ENCODE measurements at places on chromosomes 3 and 15.
A peak's percentile ranks its signal among the peaks of the same experiment; 100 is the strongest.

DNA sequence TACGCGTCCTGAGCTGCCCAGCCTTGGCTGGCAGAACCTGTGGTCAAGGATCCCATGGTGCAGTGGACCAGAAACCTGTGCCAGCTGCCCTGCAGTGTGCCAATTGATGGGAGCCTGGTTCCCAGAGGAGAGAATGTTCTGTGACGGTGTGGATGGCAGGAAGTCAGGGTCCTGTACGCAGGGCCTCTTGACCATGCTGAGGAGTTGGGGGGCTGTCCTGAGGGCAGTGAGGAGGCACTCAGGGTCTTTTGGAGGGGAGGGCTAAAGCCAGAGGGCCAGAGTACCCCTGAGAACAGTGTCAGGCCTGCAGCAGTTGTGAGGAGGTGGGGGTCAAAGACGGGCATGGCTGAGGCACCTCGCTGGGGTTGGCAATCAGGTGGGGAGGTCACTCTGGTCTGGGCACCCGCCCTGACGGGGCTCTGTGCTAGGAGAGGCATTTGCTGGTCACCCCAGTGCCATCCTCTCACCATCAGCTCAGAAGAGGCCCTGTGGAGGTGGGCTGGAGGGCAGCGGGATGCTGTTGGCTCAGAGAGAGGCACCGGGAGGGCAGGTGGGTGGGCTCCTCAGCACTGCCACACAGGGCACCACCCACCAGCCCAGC is 61.0 kb downstream of the SCN5A start:
- no peak for DNase-seq

DNA sequence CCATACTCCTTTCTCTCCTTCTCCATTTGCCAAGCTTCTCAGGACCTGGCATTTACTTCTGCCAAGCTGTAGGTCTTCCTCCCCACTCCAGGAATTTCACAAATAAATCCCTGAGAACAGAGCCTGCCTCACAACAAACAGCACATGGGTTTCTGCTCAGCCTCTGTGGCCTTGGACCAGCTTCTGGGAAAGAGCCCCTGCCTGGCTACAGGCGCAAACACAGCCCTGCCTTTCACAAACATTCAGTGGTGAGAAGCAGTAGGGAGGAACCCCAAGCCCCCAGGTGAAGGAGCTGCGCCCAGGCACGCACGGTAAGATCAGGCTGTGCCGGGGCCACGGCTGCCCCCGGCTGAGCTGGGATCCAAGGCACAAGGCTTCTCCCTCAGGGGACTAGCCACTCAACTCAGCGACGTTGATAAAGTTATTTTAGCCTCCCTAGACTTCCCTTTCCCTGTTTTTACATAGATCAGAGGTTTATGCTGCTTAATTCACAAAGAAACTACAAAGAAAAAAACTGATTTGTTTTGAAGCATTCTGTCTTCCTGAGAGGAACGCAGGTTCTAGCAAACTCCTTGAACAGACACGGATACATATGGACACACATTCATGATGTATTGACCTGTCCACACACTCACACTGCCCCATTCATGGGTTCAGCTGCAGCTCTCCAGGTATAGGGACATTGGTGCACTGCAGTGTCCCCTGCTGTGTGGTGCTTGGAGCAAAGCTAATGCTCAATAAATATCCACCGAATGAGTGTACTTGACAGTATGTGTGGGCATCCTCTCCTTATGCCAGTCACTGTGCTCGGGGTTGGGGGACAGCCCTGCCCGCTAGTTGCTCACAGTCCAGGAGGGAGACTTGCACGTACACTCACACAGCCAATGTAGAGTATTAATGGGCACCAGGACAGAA is 25.4 kb downstream of the HES1 start:
- no peak for DNase-seq

GRCh38 chr15:70507772-70508371 is 255.5 kb downstream of the UACA start:
- DNase-seq = peak; percentile 57

DNA sequence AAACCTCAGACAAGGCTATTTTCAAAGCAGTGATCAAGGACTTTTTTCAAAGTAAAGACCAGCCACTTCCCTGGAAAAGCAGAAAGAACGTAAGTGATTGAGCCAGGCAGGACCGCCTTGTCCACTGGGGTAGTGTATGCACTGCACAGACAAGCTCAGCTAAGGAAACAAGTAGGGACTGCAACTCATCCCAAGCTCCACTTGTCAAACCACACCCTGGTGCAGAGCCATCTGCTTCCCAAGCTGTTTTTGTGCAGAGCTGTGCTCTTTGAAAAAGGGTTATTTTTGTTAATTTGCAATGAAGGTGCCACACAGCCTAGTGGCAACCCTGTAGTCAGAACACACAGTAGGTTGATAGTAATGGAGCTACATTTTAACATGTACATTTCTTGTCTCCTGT is 193.3 kb downstream of the ADAMTS9 start:
- no peak for DNase-seq

GRCh38 chr3:4950948-4951347 is 28.3 kb upstream of the BHLHE40 start:
- DNase-seq = no peak

DNA sequence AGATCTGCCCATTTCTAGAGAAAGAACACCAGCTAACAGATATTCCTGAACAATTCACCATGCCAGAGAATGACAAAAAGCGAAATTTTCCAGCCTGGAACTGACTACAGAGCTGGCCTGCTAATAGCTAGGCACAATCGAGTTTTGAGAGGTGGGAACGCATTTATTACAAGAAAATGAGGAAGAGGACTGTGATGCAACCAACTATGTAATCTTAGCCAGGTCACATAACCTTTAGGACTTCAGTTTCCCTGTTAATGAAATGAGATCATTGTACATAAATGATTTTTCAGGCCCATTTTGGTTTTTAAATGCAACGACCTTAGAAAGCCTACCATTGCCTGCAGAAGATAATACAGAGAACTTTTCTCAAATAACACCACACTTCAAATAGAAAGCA is 72.1 kb upstream of the SETMAR start:
- DNase-seq = no peak

DNA sequence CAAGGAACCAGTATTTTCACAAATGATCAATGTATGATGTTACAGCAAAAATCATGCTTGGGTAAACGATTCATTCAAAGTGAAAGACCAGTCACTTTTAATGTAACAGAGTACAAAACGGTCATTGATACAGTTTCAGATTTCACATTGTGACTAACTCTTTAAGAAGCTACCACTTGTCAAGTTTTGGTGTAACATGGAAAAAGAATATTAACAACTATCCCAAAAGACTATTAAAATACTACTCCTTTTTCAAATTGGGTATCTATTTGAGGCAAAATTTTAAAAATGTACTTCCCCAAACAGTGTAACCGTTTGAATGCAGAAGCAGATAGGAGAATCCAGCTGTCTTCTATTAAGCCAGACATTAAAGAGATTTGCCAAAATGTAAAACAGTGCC is 31.7 kb downstream of the AKAP13 start:
- DNase-seq = peak; percentile 72

GRCh38 chr3:72990701-72991395 is 5.8 kb upstream of the PPP4R2 start:
- no peak for DNase-seq

- no peak for DNase-seq
Measured at GRCh38 chr3:18808429-18808828, 339.9 kb upstream of the KCNH8 start.

DNA sequence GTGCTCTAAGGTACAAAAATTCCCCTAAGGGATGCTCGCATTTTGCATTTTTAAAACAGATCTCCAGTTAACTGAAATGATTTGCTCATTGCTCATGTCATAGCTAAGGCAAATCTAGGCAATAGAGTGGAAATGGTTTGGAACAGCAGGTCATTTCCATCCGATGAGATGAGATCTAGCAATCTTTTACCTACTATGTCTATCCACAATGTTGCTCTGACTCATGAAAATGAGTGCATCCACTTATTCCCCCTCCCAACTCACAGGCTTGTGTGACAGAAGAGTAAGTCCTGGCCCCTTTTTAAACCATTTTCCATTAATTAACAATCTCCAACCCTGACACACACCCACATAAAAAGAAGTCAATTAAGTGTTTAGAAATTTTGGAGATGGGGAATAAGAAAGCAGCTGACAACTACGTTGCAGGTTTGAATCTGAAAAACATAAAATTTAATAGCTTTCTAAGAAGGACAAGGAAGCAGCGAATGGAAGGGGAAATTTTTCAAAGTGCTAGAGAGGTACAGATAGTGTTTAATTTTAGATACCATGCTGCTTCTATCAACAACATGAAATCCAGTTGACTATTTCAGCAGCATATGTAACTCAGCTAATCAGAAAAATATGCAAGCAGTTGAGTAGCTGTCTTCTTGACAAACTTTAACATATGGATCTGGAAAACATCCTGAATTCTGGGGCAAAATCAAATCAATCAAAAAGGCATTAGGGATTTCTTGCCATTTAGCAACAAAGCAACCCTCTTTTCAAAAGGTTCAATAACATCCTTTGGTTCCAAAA is 112.0 kb downstream of the TMCO5A start:
- DNase-seq = no peak

DNA sequence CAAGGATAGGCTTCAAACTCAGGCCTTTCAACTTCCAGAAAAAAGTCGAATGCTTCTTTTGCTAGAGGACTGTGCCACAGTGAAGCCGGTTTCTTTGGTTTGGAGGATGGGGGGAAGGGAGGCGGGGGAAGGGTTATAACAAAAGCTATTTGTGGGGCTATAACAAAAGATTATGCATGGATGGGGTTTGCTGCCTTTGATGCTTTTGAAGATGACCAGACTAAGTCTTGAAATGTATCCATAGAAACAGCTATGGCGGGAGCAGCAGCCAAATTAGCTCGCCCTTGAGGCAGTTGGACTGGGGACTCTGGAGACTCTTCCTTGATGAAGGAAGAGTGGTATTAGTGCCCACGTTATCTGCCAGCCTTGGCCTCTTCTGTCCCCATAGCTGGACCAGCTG is 47.5 kb downstream of the SRGAP3 start:
- DNase-seq = no peak

DNA sequence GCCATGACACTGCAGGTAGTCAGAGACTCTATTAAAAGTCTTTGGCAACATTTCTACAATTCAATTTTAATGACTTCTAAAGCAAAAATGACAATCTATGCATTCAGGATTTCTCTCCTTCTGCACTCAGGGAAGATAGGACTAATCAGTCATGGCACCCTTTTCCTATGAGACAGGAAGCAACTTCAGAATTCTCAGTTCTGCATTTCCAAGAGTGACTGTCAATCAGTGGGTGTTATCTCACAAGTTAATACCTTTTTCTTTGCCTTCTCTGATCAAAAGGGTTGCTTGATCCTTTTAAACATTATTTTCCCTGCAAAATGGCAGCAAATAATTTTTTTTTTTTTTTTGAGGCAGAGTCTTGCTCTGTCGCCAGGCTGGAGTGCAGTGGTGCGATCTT is 7.8 kb upstream of the ICE2 start:
- no peak for DNase-seq

DNA sequence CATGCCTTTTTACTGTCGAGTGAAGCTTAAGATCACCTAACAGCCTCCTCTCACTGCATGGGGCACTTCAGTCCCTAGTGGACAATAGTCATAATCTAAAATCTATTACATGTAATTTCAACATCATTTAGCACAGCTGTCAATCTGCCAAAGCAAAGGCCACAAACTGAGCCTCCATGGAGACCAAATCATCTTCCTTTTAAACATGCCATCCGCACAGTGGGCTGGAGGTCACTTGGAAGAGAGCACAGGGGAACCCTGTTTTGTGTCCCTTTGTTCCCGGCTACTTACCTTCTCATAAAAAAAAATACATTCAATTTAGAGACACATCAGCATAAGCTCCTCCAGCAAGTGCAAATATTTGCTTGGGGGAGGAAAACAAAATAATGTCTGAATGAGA is 167.3 kb downstream of the SQOR start:
- DNase-seq = no peak

- peak; percentile 85 for DNase-seq
Measured at GRCh38 chr15:64443747-64444621, 16.4 kb upstream of the ZNF609 start.

DNA sequence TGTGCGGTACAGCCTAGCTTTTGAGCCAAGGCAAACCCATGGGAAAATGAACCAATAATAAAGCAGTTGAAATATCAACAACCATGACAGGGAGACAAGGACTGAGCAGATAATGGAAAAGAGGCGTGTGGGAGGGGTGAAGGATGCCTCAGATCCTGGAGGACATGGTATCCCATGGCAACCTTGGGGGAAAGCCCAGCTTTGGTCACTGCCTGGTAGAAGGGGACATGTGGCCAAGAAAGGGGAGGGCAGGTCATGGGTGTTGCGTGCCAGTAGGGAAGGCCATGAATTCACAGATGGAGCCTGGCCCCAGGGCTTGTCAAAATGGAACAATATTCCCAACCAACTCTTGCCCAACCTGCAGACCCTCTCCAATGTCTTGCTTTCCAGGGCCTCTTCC is 140.5 kb upstream of the SMAD3 start:
- no peak for DNase-seq

DNA sequence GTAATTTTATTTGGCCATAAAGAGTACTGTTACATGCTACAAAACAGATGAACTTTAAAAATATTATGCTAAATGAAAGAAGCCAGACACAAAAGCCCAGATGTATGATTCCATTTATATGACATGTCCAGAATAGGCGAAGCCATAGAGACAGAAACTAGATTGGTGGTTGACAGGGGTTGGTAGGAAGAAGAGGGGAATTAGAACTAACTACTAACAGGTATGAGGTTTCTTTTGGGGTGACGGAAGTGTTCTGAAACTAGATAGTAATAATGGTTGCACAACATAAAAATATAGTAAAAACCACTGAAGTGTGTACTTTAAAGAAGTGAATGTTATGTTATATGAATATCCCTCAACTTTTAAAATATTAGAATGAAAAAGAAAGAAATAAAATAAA is 66.1 kb downstream of the GBE1 start:
- no peak for DNase-seq

DNA sequence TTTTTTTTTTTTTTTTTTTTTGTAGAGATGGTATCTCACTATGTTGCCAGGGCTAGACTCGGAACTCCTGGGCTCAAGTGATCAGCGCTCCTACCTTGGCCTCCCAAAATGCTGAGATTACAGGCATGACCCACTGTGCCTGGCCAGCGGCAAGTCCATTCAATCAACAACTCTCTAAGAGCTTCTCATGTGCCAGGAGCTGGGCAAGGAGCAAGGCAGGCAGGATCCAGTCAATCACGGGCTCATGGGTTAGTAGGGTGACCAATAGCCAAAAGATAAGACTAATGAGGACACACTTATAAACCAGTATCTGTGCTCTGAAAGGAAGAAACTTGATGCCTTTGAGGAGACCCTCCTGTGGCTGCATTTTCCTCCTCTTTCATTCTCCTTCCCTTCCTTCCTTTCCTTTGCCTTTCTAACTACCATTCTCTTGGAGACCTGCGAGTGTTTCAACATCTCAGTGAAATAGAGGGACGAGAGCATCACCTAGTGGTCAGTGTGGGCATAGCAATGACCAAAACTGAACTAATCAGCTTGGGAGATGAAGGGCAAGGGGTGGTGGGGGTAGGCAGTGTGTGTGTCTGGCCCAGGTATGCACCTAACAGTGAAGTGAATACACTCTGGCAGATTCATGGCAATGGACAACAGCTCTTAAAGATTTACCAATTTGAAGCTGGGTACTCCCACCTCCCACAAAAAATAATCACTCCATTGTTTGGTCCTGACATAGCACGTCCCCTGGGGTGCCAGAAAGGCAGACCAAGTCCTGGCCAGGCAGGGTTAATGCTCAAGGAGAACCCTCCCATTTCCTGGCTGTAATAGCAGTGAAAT is 6.3 kb downstream of the RPP25 start:
- DNase-seq = peak; percentile 52

Measured in HCEC 1CT (cell line).